T-cell (primary cell): ENCODE measurements at places on chromosomes 6 and 20. TPM values are rescaled to one million over a fixed set of nuclear protein-coding genes. Genes with fewer than 3 reads are reported as not detected.

DNA sequence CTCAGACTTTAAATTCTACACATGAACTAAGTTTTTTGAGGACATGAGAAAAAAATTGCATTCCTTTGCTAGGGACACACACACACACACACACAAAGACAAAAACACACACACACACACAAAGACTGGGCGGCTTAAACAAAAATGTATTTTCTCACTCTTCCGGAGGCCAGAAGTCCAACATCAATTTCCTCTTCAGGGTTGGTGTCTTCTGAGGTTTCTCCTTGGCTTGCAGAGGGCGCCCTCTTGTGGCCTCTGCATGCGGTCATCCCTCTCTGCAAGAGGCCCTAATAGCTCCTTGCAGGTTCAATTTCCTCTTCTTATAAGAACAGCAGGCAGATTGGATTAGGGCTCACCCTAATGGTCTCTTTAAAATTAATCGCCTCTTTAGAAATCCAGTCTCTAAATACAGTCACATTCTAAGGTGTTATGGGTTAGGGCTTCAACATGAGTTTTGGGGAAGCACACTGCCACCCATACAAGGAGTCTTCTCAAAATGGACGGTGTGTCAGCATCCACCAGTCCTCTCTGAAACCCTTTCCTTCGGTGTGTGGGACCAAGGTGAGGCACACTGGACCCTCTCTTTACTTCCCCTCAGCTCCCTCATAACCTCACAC lies 61.4 kb downstream of the GPR6 start:
- H3K4me3 ChIP-seq: peak overlapping the region; percentile 68
- H3K4me1 ChIP-seq: no peaks in the 10 kb centered on the region
- H3K27me3 ChIP-seq: no peaks in the 10 kb centered on the region
- no peaks in the 10 kb centered on the region for H3K36me3 ChIP-seq

DNA sequence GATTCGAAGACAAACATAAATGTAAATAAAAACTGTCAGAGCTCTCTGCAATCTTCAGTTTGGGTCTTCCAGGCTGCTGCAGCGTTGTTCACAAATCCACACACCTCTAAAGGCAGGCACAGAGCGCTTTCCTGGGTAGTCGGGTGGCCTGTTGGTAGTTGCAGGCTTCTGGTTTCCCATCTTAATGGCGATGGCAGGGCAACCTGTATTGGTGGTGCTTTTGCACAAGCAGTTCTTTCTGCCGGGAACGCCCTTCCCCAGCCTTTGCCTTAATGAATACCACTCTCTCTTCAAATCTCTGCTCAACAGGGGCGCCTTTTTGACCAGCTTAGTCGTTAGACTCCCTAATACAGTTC lies 723 bp upstream of the IFT52 start:
- DNase-seq: no peak
- H3K4me3 ChIP-seq: peak overlapping the region; percentile 82
- no peaks in the 10 kb centered on the region for H3K36me3 ChIP-seq

DNA sequence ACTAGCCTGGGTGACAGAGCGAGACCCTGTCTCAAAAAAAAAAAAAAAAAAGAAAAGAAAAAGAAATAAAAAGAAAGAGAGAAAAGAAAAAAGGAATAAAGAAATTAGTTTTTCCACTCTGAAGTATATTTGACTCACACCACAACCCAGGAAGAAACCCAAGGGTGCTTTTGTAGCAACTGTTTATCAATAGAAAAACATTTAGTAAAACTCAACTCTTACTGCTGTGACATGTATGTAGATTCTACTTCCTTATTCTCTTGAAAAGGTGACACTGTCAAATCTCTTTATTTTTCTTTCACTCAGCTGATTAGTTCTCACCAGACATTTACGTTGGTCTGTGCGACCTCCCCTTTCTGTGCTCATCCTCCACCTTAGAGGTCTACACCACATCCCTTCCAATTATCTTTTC lies 99.9 kb upstream of the SHLD1 start:
- no peak overlapping the region for H3K27ac ChIP-seq
- no peaks in the 10 kb centered on the region for H3K36me3 ChIP-seq
- peaks cover 9% of the 10 kb centered on the region for H3K4me1 ChIP-seq
- H3K4me3 ChIP-seq: no peak overlapping the region
- DNase-seq: no peak
- H3K27me3 ChIP-seq: no peaks in the 10 kb centered on the region

DNA sequence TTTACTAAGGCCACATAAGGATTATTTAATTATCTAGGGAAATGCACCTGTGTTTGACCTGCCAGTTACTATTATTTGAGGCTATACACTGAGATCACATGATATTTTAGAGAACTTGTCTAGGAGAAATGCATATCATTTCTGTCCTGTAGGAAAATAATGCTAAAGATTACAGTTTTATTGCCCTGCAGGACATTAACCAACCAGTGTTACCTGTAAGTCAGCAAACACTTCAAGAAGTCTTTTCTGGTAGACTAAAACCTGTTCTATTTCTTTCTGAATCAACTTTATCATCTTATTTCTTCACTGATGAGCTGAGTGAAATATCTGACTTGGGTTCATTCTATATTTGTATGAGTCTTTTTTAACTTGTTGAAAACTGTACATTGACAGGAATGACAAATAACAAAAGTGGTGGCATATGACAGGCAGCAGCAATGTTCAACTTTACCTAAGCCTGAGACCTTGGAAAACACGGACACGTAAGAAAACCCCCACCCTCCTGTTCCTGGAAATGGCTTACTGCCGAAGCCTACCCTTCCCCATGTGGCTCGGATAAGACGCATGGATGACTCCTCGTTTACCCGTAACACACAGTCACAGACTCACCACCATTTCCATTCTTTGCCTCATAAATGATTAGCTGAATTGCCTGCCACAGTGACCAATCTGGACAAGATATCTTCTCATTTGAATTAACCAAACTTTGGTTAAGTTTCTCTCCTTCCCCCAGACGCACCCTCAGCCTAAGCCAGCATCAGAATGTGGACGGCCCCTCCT lies 118.0 kb upstream of the CD93 start:
- no peak overlapping the region for H3K4me3 ChIP-seq
- DNase-seq: no peak
- peaks cover 7% of the 10 kb centered on the region for H3K27me3 ChIP-seq

- H3K27me3 ChIP-seq: no peaks in the 10 kb centered on the region
- DNase-seq: no peak
- no peak overlapping the region for H3K4me3 ChIP-seq
- no peak overlapping the region for H3K27ac ChIP-seq
These were observed 5.0 kb downstream of the MPC1 start for GRCh38 chr6:166377721-166378120.

GRCh38 chr20:53609491-53610445 lies 16.1 kb upstream of the ZNF217 start:
- DNase-seq: peak; percentile 74
- peak overlapping the region; percentile 52 for H3K4me3 ChIP-seq
- H3K27me3 ChIP-seq: no peaks in the 10 kb centered on the region

DNA sequence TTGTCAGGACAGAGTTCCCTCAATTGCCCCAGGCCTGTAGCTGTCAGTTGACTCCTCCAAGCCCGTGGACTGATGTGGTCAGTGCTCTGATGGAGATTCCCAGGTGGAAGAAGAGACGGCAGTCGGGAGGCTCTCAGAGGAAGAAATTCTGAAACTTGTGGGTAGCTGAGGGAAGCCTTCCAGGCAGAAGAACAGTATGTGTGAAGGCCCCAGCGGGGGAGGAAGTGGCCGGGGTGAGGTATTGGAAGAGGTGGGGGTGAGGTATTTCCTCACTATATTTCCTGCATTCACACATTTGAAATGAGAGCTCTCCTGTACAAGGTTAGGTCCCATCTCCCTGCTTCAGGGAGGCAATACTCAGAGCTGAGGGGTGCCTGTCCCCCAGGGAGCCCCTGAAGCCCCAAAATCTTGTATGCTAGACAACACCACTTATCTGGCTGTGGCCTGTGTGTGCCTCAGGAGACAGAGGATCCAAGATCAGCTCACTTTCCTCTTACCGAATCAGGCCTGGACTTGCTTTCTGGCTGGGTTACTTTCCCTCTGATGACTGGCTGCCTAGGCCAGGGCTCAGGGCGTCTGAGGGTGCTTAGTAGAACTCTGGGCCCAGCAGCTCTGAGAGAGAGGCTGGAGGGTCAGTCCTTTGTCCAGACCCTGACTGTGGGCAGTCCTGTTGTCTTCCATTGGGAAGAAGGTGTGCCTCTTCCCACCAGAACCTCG lies 49.3 kb upstream of the MYL9 start:
- no peak overlapping the region for H3K4me3 ChIP-seq
- DNase-seq: peak; percentile 71
- H3K27me3 ChIP-seq: no peaks in the 10 kb centered on the region
- peak overlapping the region; percentile 90 for H3K27ac ChIP-seq
- H3K36me3 ChIP-seq: peaks cover 12% of the 10 kb centered on the region

ZNF512B gene
- 23.7 TPM for total RNA-seq

NOX3 gene
- total RNA-seq: not detected
